Hindlimb muscle (tissue), 1 donor: ENCODE measurements at places on chromosomes 5 and 9.

DNA sequence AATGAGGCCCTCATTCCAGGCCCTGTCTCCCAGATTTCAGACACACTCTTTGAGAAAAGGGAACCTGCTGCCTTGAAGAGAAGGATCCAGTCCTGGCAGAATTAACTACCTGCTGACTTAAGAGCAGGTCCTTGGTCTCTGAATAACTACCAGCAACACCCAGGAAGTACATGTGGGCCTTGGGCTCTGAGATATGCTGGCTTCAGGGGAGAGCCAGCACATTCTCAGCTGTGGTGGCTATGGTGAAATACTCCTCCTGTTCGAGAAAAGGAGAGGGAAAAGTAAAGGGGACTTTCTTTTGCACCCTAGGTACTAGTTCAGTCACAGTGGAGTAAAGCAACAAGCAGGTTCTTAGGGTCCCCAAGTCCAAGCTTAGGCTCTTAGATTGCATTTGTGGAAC lies 120.0 kb downstream of the HMHB1 start:
- no peak for DNase-seq

- DNase-seq: no peak
Observed at GRCh38 chr5:169004551-169004950, 296.4 kb downstream of the SLIT3 start.

DNA sequence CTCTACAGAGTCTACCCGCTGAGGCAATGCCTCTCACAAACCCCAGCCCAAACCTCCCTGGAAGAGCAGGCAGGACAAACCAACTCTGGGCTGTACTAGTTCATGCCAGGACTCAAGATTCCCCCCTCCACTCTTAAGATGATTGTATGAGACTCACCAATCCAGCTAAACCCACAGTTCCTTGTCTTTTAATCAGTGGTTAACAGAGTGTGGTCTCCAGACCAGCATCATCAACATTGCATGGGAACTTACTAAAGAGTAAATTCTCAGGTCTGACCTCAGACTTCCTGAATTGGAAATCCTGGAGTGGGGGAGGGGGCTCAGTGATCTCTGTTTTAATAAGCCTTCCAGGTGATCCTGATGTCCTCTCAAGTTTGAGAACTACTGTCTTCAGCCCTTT lies 240.9 kb downstream of the GAS1 start:
- no peak for DNase-seq

GRCh38 chr5:108481355-108481931 lies 99.5 kb upstream of the FBXL17 start:
- peak; percentile 6 for DNase-seq

GRCh38 chr5:9284272-9284671 lies 261.6 kb downstream of the SEMA5A start:
- DNase-seq: no peak

GRCh38 chr9:72661401-72662135 lies 140.2 kb downstream of the TMC1 start:
- no peak for DNase-seq

- peak; percentile 84 for DNase-seq
Observed at GRCh38 chr5:159106569-159107282, 7.0 kb upstream of the EBF1 start.
